NCI-H345 (cell line): ENCODE measurements at places on chromosomes 6 and 20.

- no peak for DNase-seq
Measured at GRCh38 chr20:12289465-12289864, 371.8 kb downstream of the BTBD3 start.

DNA sequence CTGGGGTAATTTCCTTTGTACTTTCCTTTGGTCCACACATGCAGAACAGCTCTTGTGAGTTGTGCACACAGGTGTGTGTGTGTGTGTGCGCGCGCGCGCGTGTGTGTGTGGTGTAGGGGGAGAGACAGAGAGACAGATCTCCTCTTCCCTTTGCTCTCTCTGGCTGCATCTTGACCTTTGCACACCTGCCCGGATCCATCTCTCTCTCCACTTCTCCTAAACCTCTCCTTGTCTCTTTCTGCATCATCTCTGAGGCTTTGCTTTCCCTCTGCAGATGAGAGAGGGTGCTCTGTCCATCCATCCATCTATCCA lies 67.0 kb downstream of the SRC start:
- no peak for DNase-seq

- DNase-seq, result no peak
Measured at GRCh38 chr6:44471271-44471981, 83.9 kb downstream of the CDC5L start.

DNA sequence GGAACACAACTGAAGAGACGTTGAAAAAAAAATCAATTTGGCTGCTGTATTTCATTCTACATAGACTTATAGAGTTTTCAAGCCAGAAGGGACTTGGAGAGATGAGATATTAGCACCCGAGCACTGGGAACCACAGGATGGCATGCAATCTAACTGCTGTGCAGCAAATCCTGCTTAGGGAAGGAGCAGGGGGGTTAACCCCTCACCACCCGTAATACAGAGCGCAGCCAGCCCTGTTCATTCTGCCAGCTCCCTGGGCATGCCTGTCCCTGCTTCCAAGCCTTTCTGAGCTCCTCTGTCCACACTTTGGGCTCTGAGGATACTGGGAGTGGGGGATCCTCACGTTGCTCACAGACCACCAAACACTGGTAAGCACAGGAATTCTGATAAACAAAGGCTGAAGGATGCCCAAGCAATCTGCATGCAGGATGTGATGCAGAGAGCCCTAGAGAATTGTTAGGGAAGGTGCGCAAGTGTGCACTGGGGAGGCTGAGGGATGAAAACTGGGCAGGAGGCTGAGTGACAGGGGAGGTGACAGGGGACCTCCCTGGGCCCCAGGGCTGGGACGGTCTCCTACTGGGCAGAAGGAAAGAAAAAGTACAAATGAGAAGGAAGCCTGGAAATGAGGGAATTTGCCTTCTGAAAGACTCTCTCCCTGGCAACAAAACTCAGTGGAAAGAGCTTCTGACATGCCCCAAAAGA lies 34.0 kb downstream of the CPNE5 start:
- DNase-seq, result no peak

GRCh38 chr20:15756002-15756753 lies 817.1 kb downstream of the KIF16B start:
- no peak for DNase-seq

GRCh38 chr20:13228771-13229170 lies 7.7 kb downstream of the ISM1 start:
- no peak for DNase-seq

GRCh38 chr20:3039426-3039825 lies 4.0 kb upstream of the GNRH2 start:
- no peak for DNase-seq

DNA sequence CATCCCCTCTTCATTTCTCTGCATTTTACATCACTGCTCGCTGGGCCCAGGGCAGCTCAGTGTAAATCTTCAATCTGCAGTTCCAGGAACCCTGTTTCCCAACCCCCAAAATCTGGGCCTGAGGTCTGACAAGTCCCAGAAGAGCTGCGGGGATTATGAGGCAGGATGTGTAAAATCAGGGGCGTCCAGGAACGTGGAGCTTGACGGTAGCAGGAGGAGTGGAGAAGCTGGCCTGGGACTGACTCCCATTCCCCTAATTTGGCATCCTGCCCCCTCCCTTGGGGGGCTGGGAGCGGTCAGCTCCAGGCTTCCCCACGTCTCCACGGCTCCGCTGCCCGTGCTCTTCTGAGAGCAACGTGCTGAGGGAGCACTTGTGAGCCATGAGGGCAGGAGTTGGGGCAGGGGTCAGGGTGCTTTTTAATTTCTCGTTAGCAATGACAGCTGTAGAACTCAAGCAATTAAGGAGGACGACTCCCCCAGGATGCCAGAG lies 23.4 kb upstream of the VEGFA start:
- DNase-seq, result no peak

GRCh38 chr6:106519460-106520394 lies 109.6 kb downstream of the RTN4IP1 start:
- DNase-seq, result no peak

GRCh38 chr20:63233924-63234323 lies 1.8 kb upstream of the BIRC7 start:
- no peak for DNase-seq

DNA sequence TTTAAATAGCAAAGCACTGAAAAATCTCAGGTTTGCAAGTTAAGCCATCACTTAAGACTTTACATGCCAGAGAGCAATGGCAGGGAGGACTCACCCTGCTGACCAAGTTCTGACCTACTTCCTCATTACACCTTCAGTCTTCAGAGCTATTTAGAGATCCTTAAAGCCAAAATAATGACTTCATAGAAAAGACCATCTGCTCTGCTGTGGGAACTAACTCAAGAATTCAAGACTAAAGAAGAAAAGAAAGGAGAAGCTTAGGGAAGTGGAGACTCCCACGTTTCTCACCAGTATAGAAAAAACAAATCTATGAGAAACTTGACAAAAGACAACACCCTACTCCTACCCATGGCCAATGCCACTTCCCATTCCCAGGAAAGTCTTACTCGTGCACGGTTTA lies 28.6 kb downstream of the XPO5 start:
- no peak for DNase-seq

GRCh38 chr6:4412488-4412887 lies 277.1 kb upstream of the ECI2 start:
- no peak for DNase-seq

DNA sequence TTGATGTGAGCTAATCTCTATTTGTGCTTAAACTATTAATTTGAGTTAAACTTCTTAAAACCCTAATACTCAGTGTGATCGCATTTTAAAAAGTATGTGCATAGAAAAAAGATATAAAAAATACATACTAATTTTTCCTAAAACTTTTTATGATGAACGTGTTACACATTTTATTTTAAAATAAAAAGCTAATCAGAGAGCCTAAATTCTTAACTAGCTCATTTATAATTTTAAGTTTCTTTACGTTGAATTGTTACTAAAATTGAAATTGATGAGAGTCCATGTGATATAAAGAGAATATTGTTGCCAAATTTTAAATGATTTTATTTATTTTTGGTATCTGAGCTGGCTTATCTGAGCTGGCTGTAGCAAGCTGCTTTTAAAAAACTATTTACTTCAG lies 6.6 kb downstream of the MAP3K4 start:
- no peak for DNase-seq

DNA sequence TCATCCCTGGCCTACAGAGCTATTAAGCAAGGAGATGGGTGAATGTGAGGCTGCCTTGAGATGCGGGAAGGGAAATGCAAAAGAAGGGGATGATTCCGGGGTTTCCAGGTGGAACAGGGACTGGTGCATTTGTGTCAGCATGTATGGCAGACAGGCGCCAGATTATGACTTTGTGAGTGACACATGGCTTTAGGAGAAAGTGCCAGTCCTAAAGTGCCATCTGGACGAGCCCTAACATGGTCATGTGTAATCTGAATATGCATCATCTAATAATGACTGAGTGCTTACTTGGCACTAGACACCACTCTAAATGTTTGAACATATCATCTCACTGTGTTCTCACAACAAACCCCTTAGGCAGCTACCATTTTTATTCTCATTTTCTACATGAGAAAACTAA lies 195.0 kb upstream of the TSHZ2 start:
- no peak for DNase-seq

DNA sequence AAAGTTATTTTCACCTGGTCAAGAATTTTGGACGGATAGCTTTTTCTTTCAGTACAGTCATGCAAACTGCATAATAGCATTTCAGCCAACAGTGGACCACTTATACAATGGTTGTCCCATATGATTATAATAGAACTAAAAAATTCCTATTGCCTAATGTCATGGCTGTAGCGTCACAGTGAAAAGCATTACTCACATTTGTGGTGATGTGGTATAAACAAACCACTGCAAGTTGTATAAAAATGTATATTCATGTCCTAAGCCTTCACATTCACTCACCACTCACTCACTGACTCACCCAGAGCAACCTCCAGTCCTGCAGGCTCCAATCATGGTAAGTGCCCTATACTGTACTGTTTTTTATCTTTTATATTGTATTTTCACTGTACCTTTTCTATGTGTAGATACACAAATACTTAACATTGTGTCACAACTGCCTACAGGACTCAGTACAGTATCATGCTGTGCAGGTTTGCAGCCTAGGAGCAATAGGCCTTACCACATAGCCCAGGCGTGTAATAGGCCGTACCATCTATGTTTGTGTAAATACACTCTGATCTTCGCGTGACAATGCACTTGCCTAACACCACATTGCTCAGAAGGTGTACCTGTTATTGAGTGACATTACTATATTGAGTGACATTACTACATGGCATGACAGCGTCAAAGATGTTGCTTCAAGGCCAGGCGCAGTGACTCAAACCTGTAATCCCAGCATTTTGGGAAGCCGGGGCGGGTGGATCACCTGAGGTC lies 17.9 kb downstream of the ABHD12 start:
- DNase-seq, result no peak

DNA sequence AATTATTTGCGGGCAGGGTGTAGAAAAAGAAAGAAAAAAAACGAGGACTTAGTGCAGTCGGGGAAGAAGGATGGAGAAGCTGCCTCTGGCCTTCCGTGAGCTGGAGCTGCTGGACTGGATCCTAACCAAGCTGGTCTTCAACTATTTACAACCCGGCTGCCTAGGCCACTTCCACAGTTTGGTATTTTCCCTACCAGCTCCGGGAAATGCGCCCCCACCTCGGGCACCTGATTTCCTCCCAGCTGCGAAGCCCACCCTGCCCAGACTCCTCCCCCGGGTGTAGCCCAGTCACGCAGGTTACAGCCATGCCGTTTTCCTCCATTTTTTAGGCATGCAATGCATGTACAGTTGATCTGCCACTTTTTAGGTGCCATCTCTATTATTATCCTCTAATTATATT lies 21.2 kb downstream of the THEMIS start:
- no peak for DNase-seq

GRCh38 chr6:142326540-142326939 lies 24.7 kb downstream of the ADGRG6 start:
- no peak for DNase-seq

DNA sequence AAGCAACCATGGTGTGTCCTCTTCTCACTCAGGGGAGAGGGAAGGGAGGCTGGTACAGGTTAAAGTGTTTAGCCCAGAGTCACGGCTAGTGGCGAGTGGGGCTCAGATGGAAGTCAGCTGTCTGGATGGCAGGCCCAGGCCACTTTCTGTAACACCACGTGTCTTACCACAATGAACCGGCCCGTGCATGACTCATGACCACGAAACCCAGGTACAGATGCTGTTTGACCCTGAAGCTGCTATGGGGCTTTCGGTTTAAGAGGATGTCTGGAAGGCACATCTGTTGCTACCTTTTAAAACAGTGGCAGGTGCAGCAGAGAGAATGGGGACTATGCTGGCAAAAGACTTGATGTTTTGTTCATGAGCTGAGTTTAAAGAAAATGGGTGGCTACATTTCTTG lies 36.5 kb upstream of the MPC1 start:
- DNase-seq, result no peak

- no peak for DNase-seq
Measured at GRCh38 chr6:18763086-18763485, 375.9 kb downstream of the RNF144B start.

DNA sequence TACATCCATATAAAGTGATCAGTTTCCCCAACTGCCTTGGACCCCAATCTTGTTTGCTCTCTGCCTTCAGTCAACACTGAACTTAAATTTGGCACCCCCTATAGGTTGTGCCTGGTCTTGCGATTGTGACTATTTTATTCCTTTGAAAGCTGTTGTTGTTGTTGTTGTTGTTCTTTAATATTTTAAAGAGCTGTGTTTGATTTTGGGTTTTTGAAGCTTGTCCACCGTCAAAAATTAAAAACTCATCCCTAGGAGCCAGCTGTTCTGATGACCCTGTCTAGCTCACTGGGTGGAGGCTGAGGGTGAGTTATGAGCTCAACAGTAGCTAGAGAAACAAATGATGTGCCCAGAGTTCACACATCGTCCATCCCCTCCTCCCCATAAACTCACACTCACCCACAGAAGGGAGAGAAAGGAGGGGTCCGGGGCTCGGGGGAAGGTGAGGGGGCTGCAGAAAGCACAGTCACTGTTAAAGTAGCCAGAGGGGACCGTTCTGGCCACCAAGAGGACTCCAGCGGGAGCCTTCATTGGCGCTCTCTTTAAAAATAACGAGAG lies 4.0 kb downstream of the SIM1 start:
- no peak for DNase-seq

- DNase-seq, result no peak
Measured at GRCh38 chr6:16871047-16871446, 109.8 kb upstream of the ATXN1 start.

DNA sequence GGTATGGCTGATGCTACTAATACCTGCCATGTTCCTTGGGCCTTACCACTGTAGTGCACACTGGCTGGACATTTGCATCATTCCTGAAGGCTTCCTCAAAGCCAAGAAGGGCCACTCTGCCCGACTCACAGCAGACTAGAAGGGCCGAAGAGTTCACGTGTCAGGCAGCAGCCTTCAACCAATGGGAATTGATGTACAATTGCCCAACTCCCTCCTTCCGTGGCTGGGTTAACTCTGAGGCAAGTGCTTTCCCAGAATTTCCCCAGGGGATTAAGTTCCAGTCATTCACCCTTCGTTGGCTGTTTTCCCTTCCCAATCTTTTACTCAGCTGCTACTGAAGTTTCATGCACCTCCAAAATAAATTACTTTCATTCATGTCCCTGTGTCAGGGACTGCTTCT lies 29.8 kb downstream of the PSMB9 start:
- no peak for DNase-seq
